CD4-positive, alpha-beta T cell treated with Interleukin-4 for 1 hour (primary cell): ENCODE measurements at places on chromosomes 2 and 18.

DNA sequence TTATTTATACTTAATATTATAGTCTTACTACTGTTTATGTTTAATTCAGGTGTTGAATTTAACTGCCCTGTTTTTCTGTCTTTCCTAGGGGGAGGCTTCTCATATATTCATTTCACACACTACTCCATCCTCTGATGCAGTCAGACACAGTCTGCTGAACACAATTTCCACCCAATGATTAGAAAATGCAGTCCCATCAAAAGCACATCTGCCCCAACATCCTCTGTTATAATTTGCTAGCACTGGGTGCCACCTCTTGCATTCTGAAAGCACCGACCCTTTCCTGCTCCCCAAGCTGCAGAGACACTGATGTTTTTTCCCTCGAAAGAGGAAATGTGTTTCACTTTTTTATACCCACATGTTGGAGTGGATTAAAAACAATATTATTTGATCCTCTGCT is 474.7 kb downstream of the PID1 start:
- no peak for DNase-seq

- DNase-seq = no peak
Observed at GRCh38 chr2:37809525-37809924, 115.6 kb upstream of the RMDN2 start.

DNA sequence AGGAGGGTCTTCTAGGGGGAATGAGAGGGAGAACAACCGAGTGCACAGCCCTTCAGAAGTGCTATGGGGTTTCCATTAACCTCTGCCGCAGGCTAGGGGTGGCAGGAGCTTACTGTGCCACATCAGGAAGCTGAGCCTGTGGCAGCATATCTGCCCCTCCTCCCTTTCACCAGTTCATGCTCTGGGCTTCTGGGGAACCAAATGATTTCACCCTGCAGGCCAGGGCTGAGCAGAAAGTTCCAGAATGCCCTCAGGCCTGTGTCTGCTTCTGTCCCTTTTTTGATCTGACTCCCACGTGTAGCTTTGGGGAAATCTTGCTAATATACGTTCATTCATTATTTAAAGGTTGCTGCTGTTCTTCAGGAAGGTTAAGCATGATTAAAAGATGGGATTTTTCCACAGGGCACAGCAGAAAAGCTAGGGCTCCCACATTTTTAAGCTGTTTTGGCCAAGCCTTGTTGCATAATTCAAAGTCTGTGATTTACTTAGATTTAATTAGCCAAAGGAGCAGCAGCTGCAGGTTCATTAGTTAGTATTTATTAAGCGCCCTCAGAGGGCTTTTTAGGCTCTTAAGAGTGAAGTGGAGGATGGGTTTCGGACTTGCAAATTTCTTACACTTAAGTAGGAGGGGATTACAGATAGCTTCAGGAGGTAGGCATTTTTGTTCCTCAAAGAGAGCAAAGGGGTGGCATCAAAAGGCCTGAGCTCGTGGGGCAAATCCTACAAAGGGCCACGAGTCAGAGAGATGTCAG is 10.2 kb downstream of the TMEM247 start:
- no peak for DNase-seq

DNA sequence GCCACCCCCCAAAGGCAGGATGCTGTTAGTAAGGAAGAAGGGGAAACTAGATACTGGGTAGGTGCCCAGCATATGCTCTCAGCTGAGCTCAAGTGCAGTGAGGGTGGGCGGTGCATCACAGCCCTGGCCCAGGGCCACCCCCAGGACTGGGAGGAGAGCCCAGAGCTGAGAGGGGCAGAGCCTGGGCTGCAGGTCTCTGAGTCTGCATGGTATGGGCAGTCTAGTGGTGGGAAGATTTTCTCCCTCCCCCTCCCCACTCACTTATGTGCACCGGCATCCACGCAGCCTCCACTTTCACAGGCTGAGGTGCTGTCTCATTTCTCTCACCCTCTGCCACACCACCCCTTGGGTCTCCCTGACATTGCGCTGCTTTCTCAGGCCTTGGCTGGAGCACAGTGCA is 48.5 kb upstream of the CAB39 start:
- no peak for DNase-seq

DNA sequence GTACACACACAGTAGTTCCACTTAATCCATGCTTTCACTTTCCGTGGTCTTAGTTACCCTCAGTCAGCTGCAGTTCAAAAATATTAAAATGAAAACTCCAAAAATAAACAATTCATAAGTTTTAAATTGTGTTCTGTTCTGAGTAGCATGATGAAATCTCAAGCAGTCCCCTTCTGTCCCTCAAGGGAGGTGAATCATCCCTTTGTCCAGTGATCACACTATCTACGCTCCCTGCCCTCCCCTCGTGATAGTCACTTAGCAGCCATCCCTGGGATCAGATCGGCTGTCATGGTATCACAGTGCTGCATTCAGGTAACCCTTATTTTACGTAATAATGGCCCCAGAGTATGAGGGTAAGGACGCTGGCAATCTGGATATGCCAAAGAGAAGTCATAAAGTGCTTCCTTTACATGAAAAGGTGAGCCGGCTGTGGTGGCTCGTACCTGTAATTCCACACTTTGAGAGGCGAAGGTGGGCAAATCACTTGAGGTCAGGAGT is 5.8 kb upstream of the RTN4 start:
- no peak for DNase-seq

DNA sequence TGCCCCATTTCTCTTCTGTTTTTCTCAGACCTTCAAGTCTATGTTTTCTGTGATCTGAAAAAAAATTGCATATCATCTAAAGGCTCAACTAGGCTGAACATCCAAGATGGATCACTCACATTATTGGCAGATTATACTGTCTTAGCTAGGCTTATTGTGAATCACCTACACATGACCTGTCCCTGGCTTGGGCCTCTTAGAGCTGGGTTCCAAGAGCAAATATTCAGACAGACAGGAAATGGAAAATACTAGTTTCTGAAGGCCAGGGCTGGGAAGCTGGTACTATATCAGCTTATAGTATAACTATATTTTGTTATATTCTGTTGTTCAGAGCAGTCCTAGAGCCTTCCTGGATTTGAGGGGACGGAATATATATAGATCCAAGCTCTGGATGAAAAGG is 90.3 kb downstream of the PIK3C3 start:
- no peak for DNase-seq

DNA sequence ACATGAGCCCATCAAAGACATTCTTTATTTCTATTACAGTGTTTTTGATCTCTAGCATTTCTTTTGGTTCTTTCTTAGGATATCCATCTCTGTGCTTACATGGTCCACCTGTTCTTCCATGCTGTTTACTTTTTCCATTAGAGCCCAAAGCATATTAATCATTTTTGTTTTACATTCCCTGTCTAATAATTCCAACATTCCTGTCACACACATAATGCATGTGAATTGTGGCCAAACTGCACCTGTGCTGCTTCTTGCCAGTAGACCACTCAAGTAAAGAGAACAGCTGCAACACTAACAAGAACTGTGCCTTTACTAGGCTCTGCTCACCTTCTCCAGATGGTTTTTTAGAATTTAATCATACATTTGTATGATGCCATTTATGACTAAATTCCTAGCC is 103.0 kb downstream of the PTH2R start:
- DNase-seq = no peak

- DNase-seq = no peak
Observed at GRCh38 chr2:36515538-36515937, 82.4 kb downstream of the FEZ2 start.

GRCh38 chr18:5456577-5457461 is 87.0 kb downstream of the EPB41L3 start:
- no peak for DNase-seq

DNA sequence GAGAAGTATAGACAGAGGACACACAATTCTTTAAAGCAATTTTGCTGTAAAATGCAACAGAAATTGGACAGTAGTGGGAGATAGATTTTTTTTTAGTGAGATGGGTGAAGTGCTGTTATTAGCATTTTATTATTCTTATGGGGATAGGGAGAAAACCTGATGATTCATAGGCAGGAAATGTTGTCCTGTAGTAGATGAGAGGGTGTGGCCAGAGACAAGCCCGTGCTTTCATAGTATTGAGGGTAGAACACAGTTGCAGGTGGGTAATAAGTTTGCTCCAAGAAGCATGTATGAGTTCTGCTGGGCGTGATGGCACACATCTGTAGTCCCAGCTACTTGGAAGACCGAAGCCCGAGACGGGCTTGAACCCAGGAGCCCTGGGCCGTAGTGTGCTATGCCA is 128.3 kb upstream of the ARHGAP28 start:
- no peak for DNase-seq

- DNase-seq = no peak
Observed at GRCh38 chr18:53503914-53504441, 720.5 kb downstream of the MBD2 start.

- no peak for DNase-seq
Observed at GRCh38 chr2:182142062-182142461, 156.4 kb downstream of the PPP1R1C start.

DNA sequence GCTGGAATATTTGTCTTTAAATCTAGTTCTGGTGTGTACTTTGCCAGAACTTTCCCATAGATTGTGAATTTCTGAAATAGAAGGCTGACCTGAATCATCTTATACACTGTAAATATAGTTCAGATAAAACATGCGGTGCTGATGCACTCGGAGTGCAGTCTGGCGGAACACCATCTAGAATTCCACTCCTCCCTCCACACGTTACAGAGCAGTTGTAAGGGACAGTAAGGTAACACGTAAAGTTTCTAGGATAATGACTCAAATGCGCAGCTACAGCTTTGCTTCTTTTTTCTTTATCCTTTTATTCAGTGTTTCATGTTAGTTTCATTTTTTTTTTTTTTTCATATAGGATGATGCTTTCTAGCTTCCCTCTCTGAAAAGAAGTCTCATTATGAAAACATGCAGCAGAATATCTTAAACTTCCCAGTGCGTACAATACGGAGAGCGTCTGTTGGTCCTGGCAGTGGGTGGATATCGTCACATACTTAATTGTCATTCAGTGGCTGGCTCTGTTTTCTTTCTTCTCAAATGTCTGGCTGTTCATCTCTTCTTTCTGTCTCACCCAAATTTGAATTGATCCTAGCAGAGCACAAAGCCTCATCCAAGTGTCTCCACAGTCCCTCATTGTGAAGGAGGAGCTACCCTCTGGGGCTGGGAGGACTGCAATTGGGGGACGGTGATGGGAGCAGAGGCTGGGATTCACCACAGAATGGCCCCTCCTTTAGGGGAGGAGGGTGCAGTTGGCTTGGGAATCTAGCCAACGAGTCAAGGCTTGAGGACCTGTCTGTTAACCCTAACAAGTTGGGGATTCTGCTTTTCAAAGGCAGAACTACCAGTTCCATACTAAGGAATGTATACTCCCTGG is 138.8 kb downstream of the MYT1L start:
- no peak for DNase-seq

DNA sequence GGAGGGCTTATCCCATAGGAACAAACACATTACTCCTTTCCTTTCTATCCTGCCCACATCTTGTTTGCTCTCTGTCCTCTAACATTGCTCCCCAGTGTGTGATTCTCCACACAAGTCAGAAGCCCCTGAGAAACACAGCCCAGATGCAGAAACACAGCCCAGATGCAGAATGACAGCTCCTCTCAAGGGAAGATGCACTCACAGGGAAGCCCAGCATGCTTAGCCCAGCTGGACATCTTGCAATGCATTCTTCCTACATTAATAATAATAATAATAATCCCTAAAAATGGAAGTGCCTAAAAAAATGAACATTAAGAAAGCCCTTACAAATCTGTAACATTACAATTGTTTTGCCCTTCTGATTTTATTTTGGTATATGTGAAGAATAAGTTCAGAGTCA is 172.1 kb downstream of the CBLN2 start:
- no peak for DNase-seq

DNA sequence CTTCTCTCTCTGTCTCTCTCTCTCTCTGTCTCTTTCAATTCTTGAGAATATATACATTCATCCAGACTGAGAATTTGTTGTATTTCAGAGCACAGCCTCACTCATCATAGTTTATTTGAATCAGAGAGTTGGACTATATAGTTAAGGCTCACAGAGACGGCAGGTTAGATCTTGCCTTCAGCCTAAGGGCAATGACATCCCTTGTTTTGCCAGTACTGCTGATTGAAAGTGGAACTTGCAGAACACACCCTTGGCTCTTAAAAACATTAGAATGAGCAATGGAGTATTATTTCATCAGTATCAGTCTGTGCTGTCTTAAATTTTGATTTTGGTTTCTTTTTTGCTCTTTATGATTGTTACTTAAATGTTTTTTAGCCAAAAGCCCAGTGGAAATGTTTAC is 62.0 kb upstream of the DSG1 start:
- no peak for DNase-seq

- DNase-seq = no peak
Observed at GRCh38 chr2:43135583-43135982, 90.8 kb downstream of the ZFP36L2 start.

GRCh38 chr2:22270341-22270740 is 1114.6 kb upstream of the KLHL29 start:
- no peak for DNase-seq

DNA sequence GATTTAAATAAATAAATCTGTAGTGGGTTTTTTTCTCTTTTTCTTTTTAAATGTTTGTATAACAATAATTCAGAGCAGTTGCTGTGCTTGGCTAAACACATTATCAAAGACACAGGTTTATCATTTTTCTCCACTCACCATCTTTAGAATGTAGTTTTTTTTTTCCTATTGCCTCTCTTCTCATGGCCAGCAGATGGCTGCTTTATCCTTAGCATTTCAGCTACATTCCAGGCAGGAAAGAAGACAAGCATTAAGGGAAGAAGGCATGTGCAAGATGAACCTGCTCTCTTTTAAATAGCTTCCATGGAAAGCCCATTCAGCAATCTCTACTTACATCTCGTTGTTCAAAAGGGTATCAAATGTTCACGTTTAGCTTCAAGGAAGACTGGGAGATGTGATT is 42.6 kb downstream of the ARHGAP15 start:
- no peak for DNase-seq

DNA sequence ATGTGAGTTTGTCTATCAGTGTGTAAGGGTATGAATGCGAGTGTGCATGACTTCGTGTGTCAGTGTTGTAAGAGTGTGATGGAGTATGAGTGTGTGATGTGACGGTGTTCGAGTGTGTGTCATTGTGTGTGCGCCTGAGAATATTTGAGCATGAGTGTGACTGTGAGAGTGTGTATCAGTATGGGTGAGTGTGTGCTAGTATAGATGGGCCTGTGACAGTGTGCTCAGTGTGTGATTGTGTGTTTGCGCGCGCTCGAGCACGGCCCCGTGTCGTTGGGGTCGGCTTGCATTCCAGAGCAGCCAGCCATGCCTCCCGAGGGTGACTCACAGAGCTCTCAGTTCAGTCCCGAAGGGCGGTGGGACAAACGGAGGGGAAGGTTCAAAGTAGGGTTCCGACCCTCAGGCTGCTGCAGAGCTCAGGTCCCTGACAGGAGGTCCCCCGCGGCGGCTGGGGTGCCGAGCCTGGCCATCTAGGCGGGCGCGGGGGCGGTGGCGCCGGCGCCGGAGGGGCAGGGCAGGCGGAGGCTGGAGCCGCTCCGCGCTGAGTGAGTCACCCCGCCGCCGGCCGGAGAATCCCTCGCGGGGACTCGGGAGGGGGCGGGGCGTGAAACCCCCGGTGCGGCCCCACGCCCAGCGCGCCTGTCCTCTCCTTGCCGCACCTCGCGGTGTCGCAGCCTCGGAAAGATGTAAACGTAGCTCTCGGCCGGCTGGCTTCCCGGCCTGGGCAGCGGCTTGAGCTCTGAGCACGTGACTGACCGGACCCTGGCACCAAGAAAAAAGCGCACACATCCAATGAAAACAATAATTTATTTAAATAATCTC is 3.8 kb downstream of the DLX2 start:
- DNase-seq = peak; percentile 42
